Iris pigment epithelial cell (primary cell): ENCODE measurements at places on chromosomes 2 and 18.

DNA sequence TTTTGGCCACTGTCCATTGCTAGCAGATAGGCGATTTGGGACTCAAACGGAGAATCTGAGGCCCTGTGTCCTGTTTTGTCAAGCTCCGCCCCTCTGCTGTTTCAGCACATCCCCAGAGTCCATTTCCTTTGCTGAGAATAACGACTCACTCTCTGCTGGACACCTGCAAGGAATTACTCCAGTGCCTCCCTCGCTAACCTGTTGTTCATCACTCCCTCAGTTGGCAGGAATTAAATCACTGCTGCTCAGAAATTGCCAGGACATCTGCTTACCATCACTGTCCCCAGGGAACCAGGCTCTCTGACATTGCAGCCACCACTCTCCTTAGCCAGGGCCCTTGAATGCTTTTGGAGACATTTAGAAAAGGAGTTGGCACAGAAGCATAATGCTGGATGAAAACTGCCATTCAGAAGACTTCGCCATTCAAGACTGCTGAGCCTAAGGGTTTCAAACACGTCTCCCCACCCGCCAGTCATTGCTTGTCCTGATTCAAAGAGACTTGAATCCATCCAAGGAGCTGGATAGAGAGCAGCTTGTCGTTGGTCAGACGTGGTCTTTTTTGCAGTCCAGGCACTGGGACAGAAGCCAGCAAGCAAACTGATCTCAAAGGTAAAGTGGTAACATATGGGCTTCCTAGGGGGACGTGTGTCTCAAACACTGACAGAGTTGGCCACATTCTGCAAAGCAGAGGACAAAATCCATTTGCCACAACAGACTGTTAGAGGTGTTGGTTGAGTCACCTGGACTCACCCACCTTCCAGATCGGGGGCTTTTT, 155.3 kb downstream of the UXS1 start:
- DNase-seq, result no peak

- DNase-seq, result no peak
These were observed 2.2 kb downstream of the INO80D start for GRCh38 chr2:206083602-206084438.

DNA sequence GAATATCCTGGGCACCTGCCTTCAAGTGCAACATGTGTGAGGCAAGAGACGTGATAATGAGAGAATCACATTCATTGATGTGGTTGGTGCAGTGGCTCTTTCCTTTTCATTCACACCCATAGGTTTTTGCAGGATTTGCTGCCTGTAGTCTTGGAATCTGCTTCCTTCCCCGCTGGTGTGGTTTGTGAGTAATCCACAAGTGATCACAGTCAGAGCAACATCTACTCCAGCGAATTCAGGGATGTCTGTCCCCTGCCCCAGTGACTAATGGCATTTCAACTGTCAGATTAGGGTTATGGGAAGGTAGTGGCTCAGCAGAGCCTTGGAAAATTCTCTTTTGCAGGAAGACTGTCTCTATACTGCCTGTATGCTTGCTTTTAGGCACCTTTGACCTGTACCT, 225.5 kb upstream of the RBMS1 start:
- peak; percentile 39 for DNase-seq

GRCh38 chr2:61158356-61158955, 3.5 kb upstream of the C2orf74 start:
- no peak for DNase-seq

DNA sequence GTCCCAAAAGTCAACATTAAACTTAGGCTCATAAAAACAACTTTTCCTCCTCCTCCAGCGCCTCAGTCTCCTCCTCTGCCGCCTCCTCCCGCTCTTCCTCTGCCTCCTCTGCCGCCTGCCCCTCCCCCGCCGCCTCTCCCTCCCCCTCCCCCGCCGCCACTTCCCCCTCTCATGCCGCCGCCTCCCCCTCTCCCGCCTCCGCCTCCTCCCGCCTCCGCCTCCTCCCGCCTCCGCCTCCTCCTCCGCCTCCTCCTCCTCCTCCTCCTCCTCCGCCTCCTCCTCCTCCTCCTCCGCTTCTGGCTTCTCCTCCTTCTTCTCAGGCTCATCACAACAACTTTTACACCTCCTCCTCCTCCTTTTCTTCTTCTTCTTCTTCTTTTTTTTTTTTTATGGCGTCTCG, 599.9 kb downstream of the TMEM182 start:
- no peak for DNase-seq

GRCh38 chr2:191777351-191777750, 69.5 kb downstream of the CAVIN2 start:
- no peak for DNase-seq

- DNase-seq, result no peak
These were observed 89.6 kb downstream of the INSIG2 start for GRCh38 chr2:118177884-118178283.
